ENCODE measurements at places on chromosomes 11 and 22.

GRCh38 chr11:76708972-76709660, 38.6 kb upstream of the LRRC32 start:
- DNase-seq = no peak

- no peak for DNase-seq
Measured at GRCh38 chr11:81340225-81340624, 1393.4 kb downstream of the FAM181B start.

DNA sequence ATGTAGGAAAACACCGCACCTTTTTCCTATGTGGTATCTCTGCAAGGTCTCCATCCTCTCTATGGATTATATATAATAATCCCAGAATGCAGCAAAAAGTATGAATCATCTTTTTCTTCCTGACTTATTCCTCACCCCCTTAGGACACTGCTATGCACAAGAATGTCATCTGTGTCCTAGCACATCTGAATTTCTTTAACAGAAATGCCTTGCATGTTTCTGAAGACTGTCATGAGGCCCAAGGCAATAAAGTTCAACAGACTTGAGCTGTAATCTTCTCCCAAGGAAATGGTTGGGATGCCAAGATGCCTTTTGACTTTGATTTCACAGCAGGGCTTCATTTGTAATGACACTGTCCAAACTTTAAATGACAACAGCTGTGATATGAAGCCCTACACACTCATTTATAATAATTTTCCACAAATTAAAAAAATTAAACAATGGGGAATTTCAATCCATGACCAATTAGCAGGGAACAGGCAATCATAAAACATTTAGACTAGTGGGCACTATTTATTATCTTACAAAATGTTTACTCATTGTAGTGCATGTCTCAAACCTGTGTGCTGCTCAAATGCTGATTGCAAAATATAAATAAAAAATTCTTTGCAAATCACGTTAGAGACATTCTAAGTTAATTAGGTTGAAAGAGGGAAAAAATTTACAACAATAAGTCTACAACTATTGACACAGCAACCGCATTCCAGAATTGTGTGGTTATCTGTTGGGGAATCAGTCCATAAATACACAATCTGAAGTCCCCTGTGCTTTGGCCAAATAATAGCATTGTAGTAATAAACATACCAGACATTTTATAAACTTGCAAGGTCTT, 242.3 kb downstream of the SWAP70 start:
- DNase-seq = no peak

- DNase-seq = peak; percentile 56
Measured at GRCh38 chr11:62539238-62539925, 7.2 kb downstream of the AHNAK start.

DNA sequence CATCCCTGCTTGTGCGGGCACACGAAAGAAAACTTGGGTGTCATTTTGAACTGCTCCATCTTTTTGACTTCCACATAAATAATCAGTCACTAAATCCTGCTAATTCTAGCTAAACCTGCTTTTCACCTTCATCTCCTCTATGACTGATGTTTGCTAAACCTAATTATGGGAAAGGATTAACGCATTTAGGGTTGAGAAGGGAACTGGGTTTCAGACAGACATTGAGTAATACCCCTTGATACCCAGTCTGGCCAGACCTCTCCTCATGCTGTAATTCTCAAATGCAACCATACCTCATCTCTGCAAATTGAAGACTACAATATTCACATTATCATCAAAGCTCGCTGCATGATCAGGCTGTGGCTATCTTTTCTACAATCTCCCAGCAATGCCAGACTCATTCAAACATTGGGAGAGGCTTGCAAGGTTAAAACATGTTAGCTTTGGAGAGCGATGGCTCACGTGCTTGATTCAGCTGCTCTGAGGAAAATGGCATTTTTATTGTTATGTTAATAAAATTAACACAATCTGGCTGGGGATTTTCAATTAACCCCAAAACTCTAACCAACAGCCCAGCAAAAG, 2.4 kb downstream of the HPS4 start:
- no peak for DNase-seq

DNA sequence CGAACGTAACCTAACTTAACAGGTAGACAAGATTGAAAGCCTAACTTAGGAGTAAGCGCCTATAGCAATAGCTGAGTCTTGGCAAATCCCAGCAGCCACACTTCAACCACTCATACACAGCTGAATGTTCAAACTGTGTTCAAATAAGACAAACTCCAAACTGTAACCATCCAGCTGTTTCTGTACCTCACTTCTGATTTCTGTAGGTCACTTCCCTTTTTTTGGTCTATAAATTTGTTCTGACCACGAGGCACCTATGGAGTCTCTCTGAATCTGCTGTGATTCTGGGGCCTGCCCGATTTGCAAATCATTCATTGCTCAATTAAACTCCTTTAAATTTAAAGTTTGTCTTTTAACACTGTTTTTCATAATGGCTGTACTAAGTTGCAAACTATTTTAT, 8.2 kb upstream of the TENM4 start:
- no peak for DNase-seq

DNA sequence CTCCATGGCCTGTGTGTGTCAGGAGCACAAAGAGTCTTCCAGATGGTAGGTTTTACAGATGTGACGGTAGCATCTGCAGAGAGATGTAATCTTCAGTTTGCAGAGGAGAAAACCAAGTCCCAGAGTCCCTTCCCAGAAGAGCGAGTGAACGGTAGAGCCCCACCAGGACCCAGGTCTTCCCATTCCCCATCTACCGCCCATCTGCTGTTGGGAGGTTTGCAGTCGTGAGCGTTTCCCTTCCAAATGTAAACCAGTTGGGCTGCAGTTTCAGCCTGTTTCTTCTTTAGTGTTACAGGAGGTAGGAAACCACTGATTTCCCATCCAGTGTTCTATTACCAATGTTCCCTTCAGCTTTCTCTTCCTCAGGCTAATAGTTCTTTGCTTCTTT, 24.0 kb downstream of the PANX1 start:
- DNase-seq = no peak

DNA sequence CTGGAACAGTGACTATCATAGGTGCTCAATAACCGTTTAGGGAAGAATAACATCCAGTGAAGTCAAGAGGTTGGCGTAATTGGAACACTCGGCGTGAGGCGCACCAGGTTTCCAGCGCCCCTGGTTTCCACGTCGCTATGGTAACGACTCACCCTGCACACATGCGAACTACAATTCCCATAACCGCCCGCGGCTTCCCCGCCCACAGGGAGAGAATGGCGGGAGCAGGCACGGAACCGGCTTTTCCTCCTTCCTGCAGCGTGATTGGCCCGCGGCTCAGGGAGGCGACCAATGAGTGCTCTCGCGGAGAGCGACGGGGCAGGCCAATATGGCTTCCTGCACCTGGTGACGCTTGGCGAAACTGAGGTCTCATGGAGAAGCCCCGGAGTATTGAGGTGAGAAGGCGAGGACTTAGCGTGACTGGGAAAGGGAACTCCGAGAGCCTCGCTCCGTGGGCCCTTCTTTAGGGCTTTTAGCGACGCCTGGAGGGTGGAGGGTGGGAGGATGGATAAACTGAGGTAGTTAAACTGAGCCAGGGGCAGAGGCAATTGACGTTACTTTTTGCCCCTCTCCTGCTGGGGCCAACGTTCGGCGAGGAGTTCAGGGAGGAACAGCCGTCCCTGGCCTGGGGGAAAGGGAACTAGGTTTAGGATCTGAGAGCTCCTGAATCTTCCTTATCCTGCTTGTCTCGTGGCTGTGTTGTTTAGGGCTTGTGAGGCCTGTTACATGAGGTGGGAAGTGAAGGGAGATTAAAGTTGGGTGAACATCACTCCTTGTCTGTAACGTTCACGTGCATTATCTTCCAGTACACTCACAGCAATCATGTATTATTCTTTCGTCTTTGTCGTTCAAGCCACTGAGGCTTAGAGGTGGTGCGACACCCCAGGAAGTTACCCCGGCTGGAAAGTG, at the start of gene L3MBTL2:
TSS of gene L3MBTL2 (plus strand) at position 321 of the 909 bp plus-strand sequence. CDS start at position 372, 51 bp downstream.
- DNase-seq = peak; percentile 98

- no peak for DNase-seq
Measured at GRCh38 chr11:115069599-115069998, 391.3 kb downstream of the NXPE2 start.

DNA sequence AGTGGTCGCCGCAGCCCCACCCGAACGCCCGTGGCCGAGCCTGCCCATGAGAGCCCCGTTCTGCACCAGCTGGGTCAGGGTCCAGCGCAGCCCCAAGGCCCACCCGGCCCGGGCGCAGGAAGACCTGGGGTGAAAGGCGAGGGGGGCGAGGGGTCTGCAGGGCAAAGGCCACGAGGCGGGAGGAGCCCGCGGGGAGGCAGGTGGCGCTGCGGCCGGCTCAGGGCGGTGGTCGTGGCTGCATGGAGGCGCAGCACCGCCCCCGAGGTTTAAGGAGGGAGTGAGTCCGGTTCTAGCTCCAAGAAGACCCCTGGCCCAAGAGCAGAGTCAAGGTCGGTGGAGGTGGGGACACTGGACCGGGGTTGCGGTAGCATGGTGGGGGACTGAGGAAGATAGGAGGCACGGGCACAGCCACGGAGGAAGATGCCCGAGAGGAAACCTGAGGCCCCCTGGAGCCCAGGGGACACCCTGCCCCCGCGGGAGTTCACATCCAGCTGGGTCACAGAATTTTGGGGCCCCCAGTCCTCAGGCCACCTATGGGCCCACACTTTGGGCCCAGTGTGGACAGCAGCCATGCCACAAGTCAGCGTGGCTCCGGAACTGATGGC, 514 bp upstream of the HDAC10 start:
- no peak for DNase-seq

DNA sequence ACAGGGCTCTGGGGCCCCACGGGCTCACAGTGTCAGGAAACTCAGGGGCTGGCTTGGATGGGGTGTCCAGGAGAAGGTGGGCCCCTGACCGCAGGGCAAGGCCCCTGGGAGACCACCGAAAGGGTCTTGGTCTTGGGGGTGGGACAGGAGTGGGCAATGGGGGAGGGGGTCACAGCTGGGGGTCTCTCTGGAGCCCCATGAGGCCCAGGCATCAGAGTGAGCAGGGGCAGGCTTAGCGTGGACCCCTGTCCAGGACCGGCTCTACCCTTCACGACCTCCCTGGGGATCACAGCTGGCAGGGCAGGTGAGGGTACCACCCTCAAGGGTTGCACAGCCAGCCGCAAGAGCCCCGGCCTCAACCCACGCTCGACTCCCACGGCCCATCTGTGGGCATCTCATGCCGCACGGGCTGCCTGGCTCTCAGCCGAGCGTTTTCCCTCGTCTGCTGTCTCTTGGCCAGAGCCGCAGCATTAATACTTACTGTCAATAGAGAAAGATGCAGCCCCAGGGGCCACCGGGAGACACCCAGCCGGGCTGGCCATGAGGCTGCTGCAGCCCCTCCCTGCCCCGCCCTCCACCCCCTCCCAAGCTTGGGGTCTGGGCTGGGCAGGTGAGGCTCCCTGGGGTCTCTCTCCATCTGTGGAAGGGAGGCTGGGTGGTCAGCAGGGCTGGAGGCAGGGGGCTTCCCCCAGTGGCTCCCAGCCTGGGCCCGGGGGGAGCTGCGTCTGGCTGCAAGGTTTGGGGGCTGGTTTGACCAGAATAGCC, 662 bp downstream of the MUC5B start:
- DNase-seq = no peak

- no peak for DNase-seq
Measured at GRCh38 chr11:78147807-78148206, 8.4 kb upstream of the ALG8 start.

GRCh38 chr11:111069066-111069465, 176.5 kb upstream of the POU2AF2 start:
- no peak for DNase-seq

DNA sequence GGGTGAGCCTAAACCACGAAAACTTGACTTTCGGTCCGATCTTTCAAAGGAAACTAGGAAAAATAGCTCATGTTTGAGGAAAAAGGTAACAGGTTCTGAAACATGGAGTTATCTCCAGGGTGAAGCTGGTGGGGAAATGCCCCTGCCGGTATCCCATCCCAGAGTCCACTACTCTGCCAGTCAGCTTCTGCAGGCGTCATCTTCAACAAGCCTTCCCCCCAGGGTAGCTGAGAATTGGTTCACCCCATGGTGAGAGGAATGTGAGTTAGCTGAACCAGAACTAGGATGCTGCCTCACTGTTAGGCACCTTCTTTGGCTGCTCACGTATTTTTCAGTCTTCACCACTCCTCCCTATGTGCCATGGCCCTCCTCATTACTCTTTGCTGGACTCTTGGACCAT, 1.1 kb downstream of the GVQW3 start:
- no peak for DNase-seq

DNA sequence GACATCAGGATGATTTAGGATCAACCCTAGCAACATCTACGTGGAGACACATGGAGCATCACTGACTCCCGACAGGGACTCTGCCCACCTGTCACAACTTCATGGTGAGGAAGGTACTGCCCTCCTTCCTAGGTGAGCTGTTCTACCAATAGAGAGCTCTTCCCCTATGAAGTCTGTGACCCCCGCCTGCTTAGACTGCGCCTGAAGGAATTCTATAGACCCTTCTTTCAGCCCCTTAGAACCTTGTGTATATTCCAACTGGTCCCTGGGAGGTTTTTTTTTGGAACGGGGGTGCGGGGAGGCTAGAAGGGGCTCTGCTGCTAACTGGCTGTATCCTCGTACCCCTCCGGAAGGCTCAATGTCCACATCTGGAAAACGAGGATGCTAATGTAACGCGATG, 566 bp downstream of the INTS4 start:
- DNase-seq = no peak

DNA sequence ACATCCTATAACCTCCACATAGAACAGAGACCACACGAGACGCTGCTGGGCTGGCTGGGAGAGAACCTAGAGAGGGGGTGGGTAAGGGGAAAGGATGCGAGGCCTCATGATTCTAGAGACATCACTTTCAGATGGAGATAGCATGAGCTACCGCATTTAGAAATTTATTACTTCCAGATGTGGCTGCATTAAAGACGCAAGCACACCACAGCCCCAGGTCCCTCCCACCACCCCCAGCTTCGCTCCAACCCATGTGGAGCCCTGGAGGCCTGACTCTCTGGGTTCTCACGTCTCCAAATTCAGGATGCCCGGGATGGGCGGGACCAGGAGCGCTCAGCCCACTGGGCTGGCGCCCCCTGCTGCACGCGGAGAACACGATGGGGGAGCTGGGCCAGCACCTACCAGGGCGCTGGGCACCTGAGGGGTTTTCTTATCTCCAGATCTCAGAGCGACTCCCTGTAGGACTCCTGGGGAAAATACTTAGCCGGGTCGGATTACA, 13.6 kb downstream of the MRPL21 start:
- DNase-seq = no peak

GRCh38 chr11:29019960-29020683, 911.9 kb downstream of the METTL15 start:
- no peak for DNase-seq

- no peak for DNase-seq
Measured at GRCh38 chr11:118245936-118246562, 6.1 kb downstream of the MPZL3 start.
